ENCODE measurements at places on chromosomes 13 and 19. TPM values are rescaled to one million over a fixed set of nuclear protein-coding genes. Genes with fewer than 3 reads are reported as not detected.

Gene NUMBL
- 22.8 TPM for total RNA-seq

Gene CEACAM4
- total RNA-seq = not detected

Gene PSG7
- total RNA-seq = under 0.01 TPM

Gene ZNF844
- total RNA-seq = 9.0 TPM

Gene TMEM221
- not detected for total RNA-seq

Gene ZNF681
- 0.96 TPM for total RNA-seq

Gene SELENOV
- total RNA-seq = not detected

Gene CABP5
- total RNA-seq = not detected

Gene VSTM1
- not detected for total RNA-seq

Gene PGLYRP1
- total RNA-seq = not detected

Gene ZNF547
- total RNA-seq = 5.9 TPM

Gene ZNF296
- under 0.01 TPM for total RNA-seq

Gene ZNF780A
- total RNA-seq = 21.1 TPM

Gene EHD2
- 110 TPM for total RNA-seq

All from regular cardiac myocyte (primary cell).